Hair follicle dermal papilla cell (primary cell): ENCODE measurements at places on chromosomes 5 and 9. TPM values are rescaled to one million over a fixed set of nuclear protein-coding genes. Genes with fewer than 3 reads are reported as not detected.

IL5 gene
- not detected in 2 replicates for total RNA-seq

C5orf58 gene
- total RNA-seq = not detected in 2 replicates

GLRA1 gene
- not detected in 2 replicates for total RNA-seq

DRD1 gene
- total RNA-seq = under 0.01 and 0.36 TPM in 2 replicates

TEX48 gene
- not detected in 2 replicates for total RNA-seq

CEP72 gene
- total RNA-seq = 1.5 and 2.1 TPM in 2 replicates

FAM169A gene
- total RNA-seq = 4.7 and 5.3 TPM in 2 replicates

PCDHGA10 gene
- total RNA-seq = 16.7 and 19.1 TPM in 2 replicates

NR3C1 gene
- 149 and 178 TPM in 2 replicates for total RNA-seq

ANKRD31 gene
- 0.24 and 0.32 TPM in 2 replicates for total RNA-seq

PLAC8L1 gene
- total RNA-seq = not detected in 2 replicates

C5 gene
- total RNA-seq = 2.4 and 3.7 TPM in 2 replicates

CNTNAP3 gene
- total RNA-seq = under 0.01 and 0.12 TPM in 2 replicates

RGS7BP gene
- total RNA-seq = under 0.01 TPM in 1 of 2 replicates, not detected in the other

CER1 gene
- not detected in 2 replicates for total RNA-seq

RNF183 gene
- not detected in 2 replicates for total RNA-seq

FCHO2 gene
- total RNA-seq = 29.9 and 30.7 TPM in 2 replicates

RANBP17 gene
- total RNA-seq = 1.1 and 3.0 TPM in 2 replicates

TMEM174 gene
- not detected in 2 replicates for total RNA-seq

BTNL8 gene
- total RNA-seq = not detected in 2 replicates

ROR2 gene
- total RNA-seq = 26.4 and 31.5 TPM in 2 replicates

PTGES gene
- total RNA-seq = 29.9 and 40.4 TPM in 2 replicates

PDLIM4 gene
- 65.0 and 78.2 TPM in 2 replicates for total RNA-seq

ABCA1 gene
- total RNA-seq = 62.4 and 77.1 TPM in 2 replicates

SPINK13 gene
- total RNA-seq = not detected in 2 replicates

AFAP1L1 gene
- 10.1 TPM in 2 replicates for total RNA-seq

OBP2B gene
- not detected in 2 replicates for total RNA-seq

PCDHGB5 gene
- total RNA-seq = 28.4 and 32.7 TPM in 2 replicates

PCDHB10 gene
- 0.81 and 0.97 TPM in 2 replicates for total RNA-seq

SPATA31D4 gene
- not detected in 2 replicates for total RNA-seq

DND1 gene
- total RNA-seq = 0.24 and 0.49 TPM in 2 replicates

IFNA13 gene
- total RNA-seq = not detected in 2 replicates

CTNND2 gene
- not detected in 2 replicates for total RNA-seq

DAB2 gene
- 520 and 796 TPM in 2 replicates for total RNA-seq

SLC6A7 gene
- 0.16 TPM in 1 of 2 replicates, not detected in the other for total RNA-seq

MARCHF3 gene
- total RNA-seq = 1.5 and 2.7 TPM in 2 replicates

SHROOM1 gene
- 12.8 and 14.7 TPM in 2 replicates for total RNA-seq
